AG04450 (cell line): ENCODE measurements at places on chromosomes 12 and 14.

DNA sequence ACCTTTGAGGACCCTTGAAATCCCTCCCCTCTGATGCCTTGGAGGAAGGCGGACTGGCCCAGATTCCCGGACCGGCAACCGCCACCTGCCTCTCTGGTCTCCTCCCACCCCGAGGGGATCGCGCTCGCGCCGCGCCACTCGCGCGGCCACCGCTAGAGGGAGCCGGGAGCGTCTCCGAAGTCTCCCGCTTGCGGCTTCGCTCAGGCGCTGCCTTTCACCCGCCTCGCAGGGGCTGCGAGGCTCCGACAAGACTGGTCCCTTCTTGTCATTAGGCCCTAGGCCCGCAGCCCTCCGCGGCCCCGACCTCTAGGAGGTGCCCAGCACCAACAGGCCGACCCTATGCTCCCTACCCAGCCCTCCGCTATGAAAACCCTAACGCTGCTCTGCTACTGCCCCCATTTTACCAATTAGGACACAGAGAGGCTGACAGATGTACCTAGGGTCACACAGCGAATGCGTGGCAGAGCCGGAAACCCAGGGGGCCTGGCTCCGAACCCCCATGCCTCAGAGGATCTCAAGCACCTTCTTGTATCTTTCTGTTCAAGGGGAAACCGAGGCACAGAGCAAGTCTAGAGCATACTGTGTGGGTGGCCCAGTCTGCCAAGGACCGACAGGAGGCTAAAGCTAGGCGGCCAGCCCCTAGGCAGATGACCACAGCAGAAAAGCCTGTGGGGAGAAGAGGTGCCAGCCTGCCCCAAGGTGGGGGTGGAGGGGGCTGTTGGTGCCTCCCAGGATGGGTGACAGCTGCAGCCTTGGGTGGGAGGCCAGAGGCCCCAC is 21.4 kb upstream of the VSX2 start:
- DNase-seq, result peak; percentile 4

DNA sequence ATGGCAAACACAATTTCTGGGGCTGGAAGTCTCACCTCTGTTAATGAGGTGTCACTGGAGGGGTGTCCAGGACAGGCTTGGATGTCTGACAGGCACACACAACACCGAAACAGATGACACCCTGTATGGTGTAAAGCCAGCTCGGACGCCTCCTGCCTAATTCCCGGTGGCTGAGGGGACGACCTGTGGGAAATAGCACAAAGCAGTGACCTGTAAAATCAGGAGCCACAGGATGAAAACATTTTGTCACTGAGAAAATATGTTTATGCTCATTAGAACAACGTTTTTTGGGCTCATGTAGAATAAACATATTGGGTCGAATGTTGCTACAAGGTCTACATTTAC is 285.0 kb upstream of the RTL1 start:
- DNase-seq, result no peak

- no peak for DNase-seq
Measured at GRCh38 chr14:23351681-23352505, 794 bp downstream of the SLC22A17 start.

- DNase-seq, result peak; percentile 82
Measured at GRCh38 chr12:3698218-3698974, 54.5 kb downstream of the CRACR2A start.

DNA sequence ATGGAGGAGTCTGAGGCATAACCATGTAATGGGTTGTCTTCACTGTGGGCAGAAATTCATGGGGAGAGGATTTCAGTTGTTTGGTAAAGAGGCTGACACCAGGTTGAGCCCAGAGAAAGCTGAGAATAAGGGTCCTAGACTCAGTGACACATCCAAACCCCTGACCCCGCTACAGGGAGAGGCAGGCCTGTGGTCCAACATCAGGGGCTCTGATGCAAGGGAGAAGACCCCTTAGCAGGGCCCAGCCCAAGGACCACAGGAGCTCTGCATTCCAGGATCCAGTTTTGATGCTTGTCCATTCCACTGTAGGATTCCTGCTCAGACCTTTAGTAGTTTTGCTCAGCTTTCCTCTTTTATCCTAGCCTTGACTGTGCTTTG is 15.5 kb downstream of the GPR68 start:
- no peak for DNase-seq

DNA sequence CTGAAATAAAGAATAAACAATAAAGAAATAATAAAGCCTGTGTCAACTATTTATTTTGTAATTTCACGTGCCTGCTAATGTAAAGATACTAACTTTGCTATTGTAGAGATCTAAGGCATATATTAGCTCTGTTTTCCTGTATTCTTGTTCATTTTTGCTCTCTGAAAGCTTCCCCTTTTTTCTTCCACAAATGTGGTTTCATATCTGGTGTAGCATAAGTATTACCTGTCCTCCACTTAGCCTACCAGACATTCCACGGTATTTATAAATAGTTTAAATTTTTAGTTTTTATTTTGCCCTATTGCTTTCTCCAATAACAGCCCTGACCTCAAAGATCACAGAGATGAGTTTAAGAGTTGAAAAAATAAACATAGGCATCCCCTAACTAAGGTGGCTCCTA is 92.6 kb upstream of the ATP2B1 start:
- no peak for DNase-seq

GRCh38 chr12:82688596-82688995 is 1.9 kb downstream of the TMTC2 start:
- no peak for DNase-seq

DNA sequence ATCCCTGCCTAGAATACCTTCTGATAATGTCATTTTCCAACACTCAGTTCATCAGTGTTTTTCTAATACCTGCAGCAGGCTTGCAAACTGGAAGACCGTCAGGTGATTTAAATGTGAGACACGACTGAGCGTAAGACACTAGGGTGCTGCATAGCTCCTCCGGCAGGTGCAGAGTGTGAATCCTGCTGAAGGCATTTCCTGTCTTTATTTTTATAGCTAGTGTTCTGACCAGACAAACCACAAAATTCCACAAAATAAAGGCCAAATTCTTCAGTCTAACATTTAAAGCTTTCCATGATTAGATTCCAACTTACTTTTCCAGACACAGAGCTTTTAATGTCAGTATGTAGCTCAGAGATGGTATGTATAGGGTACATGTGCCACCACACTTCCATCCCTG is 70.7 kb downstream of the BBS10 start:
- DNase-seq, result peak; percentile 67

DNA sequence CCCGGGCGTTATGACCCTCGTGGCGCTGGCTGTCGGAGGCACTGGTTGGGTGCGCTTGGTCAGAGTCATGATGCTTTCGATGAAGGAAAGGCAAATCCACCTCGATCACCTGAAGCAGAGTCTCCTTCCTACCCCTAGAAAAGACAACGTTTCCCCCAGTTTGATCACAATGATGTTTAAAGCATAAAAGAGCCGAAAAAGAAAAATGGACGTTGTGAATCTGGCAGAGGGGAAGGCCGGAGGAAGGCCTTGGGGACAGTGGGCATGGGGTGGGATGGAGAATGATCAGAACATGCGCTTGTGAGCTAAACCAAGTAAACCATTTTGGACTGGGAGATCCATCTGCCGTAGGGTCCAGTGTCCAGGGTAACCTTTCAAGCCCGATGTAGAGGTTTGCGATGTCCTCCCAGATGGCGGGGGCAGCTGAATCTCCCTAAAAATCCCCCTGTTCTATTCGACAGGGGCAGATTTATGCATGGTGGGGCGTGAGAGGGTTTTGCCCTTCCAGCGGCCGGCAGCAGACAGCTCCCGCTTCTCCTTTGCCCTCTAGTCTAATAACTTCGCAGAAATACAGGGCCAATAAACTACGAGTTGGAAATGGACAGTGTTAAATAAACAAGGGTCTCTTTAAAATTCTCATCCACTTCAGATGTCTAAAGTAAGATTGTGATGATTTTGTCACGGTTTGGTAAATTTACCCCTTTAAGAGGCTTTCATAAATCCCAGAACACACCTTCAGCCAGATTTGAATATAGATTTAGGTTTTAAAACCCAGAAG is 2.3 kb upstream of the OTX2 start:
- DNase-seq, result no peak

- no peak for DNase-seq
Measured at GRCh38 chr12:15322164-15323061, at the start of gene PTPRO. PTPRO (plus strand) TSS chr12:15322508.

DNA sequence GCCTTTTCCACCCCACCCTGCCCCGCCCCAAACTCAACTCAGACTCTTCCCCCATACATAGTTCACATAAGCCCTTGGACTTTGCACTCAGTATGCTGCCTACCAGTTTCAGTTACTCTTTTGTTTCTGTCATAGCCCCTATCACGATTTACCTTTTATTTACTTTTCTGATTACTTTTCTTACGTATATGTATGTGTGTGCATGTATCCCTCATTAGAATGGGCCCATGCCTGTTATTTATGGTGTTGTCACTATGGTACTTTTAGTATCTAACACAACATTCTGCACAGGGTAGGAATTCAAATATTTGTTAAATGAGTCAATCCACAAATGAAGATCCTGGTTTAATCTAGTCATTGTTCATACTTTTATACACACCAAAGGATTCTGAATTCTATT is 16.5 kb upstream of the LUM start:
- DNase-seq, result no peak

DNA sequence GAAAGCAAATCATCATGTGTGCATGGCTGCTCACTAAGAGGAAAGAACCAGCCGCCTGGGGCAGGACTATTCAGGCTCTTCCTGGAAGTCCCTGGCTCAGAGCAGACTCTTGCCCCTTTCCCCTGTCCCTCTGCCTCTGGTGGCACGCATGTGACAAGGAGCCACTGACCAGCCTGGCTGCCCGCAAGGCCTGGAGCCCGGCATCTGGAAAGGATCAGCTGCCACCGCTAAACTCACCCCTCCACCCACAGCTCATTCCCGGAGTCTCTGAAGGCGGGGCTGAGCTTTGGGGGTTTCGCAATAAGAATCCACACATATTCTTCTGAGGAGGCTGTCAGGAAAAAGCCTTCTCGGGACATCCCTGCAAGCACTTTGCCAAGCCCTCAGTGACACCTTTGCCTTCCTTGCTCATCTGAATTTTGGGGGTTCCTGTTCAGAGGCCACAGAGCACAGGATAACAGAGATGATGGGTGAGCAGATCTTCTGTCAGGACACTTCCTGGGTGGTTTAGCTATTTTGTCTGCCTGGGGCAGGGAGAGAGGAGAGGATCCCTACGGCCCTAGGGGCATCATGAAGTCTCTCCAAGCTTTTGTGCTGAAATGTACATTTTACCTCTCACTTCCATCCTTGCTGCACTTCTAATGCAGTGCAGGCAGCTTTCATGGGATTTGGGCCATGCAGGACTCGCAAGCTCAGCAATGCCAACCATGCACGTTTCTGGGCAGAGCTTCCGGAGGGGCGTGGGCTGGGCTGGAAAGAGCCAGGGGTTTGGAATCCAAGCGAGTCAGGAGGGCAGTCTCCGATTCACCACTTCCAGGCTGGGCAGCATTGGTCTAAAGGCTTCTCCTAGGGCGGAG is 124.8 kb upstream of the MAP1LC3B2 start:
- DNase-seq, result peak; percentile 79

GRCh38 chr14:104344818-104345620 is 206.6 kb downstream of the KIF26A start:
- no peak for DNase-seq

GRCh38 chr12:107855471-107855870 is 81.0 kb downstream of the ASCL4 start:
- no peak for DNase-seq

DNA sequence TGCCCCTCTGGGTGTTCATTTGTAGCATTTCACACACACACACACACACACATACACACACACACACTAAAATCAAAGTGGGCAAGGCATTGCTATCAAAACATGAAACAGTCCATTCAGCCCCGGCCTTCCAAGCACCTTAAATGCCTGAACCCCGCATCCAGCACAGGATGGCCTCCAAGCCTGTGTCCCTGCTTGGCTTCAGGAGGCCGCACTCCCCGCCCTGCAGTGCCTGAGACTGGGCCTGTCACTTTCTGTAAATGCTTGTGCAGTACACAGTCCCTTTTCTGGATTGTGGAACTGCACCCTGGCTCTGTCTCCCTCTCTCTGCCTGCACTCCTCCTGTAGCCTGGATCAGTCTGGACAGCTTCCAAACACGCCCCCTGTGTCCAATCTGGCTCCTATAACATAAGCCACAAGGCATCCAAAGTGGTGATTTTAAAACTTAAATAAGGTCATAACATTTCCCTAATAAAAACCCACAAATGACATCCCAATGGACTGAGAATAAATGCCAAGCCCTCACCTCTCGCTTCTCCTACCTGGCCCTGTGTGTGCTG is 972.2 kb upstream of the TMEM132C start:
- no peak for DNase-seq

DNA sequence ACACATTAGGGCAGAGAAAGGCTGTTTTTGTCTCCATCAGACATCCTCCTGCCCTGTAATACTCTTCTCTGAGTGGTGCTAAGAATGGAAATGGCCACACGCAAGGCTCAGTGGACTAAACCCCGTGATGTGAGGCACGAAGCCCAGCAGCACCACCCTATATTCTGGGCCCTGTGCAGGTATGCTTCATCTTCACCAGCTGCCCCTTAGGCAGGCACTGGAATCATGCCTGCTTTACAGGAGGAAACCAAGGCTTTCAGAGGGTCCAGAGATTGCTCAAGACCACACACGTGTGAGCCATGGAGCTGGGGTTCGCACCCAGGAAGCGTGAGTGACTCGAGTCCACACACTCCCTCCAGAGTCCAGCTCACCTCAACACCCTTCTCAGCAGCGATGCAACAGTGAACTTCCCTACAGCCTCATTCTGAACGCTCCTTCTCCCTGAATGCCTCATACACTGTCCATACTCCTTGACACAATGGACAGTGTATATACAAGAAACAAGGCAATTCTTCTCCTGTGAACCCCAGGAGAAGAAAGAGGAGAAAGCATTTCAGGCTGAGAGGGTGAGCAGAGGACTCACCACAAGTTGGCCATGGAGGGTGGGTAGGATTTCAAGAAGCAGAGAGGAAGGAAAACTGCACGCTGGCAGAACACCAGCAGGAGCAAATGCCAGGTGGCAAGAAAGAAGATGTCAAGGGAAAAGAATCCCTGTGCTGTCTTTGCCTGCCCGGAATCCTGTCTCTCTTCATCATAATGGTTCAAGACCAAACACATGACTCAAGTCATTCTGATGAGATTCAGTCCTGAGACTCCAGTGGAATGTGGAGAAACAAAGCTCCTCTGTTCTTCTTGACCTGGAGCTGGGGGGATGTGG is 39.1 kb downstream of the NT5DC3 start:
- no peak for DNase-seq

- DNase-seq, result no peak
Measured at GRCh38 chr12:108668542-108668941, 34.8 kb upstream of the SELPLG start.

- DNase-seq, result no peak
Measured at GRCh38 chr12:108567406-108568337, 5.3 kb downstream of the ISCU start.

DNA sequence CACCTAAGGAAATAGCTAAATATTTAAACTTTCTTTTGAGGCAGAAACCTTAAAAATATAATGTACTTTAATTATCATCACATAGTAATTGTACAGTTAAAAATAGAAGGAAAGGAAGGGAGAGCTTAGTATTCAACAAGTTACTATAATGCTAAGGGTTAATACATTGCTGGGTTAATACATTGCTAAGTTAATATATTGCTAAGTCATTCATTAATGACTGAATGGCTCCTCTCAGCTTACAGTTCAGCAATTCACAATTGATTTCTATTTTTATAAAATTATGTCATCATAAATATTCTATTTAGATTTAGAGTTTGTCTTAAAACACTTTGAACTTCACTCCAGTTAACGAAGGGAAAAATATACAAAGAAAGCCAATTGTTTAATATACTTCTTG is 207.9 kb downstream of the BMP4 start:
- no peak for DNase-seq
